ENCODE measurements at places on chromosomes 6 and 20. TPM values are rescaled to one million over a fixed set of nuclear protein-coding genes. Genes with fewer than 3 reads are reported as not detected.

- no peak for DNase-seq
Measured at GRCh38 chr6:152529369-152529768, 107.8 kb downstream of the SYNE1 start.

- no peak for DNase-seq
Measured at GRCh38 chr6:144912474-144912873, 627.3 kb downstream of the UTRN start.

Gene NRSN1
- total RNA-seq: not detected

Gene RIMS1
- total RNA-seq: not detected

- DNase-seq: no peak
Measured at GRCh38 chr20:59680148-59680650, 75.9 kb downstream of the PHACTR3 start.

- DNase-seq: no peak
Measured at GRCh38 chr20:35467339-35468224, 12.2 kb downstream of the CEP250 start.

Gene ZGPAT
- 39.8 TPM for total RNA-seq

DNA sequence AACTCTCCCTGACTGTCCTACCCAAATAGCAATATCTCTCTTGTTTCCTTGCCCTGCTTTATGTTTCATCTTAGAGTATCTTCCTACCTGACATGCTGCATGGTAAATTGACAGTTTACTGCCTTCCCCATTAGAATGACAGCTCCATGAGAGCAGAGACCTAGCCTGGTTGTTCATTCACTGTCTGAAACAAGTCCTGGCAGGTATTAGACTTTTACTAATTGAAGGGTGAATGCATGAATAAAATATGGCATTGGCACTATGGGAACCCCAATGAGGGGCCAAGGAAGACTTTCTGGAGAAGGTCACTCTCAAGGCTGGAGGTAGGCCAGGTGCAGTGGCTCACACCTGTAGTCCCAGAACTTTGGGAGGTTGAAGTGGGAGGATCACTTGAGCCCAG is 3.8 kb upstream of the CITED2 start:
- DNase-seq: no peak
